ENCODE measurements at places on chromosomes 12 and 14.

- DNase-seq: no peak
These were observed 82.6 kb downstream of the LRRC74A start for GRCh38 chr14:76908834-76909233.

DNA sequence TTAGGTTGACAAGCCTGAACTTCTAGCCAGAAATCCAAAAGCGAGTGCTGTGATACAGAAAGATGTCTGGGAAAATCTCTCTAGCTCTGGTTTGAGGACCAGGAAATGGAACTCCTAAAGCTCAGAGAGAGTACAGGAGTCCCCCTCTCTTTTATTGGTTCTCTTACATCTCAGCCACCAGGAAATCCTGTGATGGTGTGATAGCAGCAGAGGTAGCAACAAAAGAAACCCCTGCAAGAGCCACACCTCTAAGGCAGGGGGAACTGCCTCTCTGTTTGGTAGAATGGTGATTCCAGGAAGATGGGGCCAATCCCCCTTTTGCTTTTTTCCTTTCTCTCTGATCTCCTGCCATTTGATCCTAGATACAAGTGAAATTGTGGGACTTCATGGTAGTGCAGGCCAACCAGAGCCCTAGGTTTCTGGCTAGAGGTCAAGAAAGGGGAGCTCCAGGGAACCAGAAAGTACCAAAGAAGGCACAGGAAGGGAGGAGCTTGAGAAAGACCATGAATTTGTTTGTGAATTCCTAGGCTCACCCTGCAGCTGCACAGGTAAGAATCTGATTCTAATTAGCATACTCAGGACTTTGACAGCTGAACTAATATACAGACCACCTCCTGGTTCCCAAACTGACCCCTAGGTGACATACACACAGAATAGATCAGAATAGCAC lies 88.5 kb downstream of the PAPLN start:
- DNase-seq: no peak

DNA sequence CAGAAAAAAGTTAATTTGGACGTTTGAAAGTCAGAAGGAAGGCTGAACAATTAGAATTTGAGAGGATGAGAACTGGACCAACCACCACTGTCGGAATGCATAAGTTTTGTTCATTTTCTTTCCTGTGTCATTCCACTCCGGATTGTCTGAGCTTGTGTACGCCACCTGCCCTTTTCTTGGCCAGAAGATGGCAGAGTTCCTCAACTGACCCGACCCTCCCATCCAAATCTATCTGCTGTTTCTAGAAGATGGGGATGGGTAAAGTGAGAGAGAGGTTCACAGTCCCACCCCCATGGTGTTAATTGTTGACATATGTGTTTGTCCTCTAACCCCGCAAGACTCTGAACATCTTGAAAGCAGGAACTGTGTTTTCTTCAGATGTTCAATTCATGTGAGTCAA lies 388.0 kb downstream of the VRK1 start:
- no peak for DNase-seq

GRCh38 chr12:93183940-93184671 lies 193.6 kb upstream of the NUDT4 start:
- DNase-seq: no peak

DNA sequence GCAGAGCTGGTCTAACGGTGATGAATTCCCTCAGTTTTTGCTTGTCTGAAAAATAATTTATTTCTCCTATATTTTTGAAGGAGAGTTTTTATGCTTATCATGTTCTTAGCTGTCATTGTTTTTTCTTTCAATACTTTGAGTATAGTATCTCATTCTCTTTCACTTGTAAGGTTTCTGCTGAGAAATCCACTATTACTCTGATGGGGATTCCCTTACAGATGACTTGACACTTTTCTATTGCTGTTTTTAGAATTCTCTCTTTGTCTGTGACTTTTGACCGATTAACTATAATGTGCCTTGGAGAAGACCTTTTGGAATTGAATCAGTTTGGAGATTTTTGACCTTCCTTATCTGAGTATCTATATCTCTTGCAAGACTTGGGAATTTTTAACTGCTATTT lies 139.6 kb downstream of the PRKD1 start:
- no peak for DNase-seq

GRCh38 chr14:87391066-87391465 lies 601.9 kb downstream of the GALC start:
- no peak for DNase-seq

Data from hematopoietic multipotent progenitor cell treated with erythropoietin and hydrocortisone succinate and interleukin-3 and kit ligand, for 15 days (in vitro differentiated cells).